ENCODE measurements at places on chromosomes 16 and 17.
A peak's percentile ranks its signal among the peaks of the same experiment; 100 is the strongest.

DNA sequence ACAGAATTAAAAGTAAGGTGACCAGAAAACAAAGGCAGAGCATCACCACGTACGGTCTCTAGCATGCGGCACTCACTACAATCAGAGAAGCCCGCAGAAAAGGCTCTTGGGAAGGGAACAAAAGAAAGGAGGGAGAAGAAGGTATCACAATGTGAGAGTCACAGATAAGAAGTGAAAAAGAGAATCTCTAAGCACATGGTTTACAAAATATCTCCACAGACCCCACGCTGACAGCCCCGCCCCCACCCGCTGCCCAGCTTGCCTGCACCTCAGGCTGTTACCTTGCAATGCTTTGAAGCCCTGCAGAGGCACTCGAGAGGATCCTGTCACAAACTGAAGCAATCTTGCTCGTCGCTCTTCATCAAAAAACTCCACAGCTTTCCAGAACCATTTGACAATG lies 40.5 kb downstream of the CEP95 start:
- DNase-seq, result no peak

DNA sequence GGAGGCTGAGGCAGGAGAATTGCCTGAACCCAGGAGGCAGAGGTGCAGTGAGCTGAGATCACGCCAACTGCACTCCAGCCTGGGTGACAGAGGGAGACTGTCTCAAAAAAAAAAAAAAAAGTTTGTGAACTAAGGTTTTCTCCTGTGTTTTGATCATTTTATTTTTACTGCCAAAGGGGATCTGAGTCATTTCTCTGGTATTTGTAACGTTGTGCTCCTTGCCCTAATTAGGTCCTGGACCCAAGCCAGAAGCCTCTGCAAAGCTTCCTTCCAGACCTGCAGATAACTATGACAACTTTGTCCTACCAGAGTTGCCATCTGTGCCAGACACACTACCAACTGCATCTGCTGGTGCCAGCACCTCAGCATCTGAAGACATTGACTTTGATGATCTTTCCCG lies 32.1 kb downstream of the IST1 start:
- peak; percentile 57 for DNase-seq

- DNase-seq, result no peak
These were observed 31.7 kb downstream of the ERCC4 start for GRCh38 chr16:13951611-13952010.

- DNase-seq, result no peak
These were observed 44.5 kb downstream of the CUEDC1 start for GRCh38 chr17:57910462-57911420.

GRCh38 chr17:75344666-75345065 lies 55.4 kb upstream of the SLC25A19 start:
- no peak for DNase-seq

- DNase-seq, result no peak
These were observed 83.5 kb downstream of the VMP1 start for GRCh38 chr17:59790910-59791309.

- DNase-seq, result no peak
These were observed 69.4 kb upstream of the NFAT5 start for GRCh38 chr16:69496376-69496775.

DNA sequence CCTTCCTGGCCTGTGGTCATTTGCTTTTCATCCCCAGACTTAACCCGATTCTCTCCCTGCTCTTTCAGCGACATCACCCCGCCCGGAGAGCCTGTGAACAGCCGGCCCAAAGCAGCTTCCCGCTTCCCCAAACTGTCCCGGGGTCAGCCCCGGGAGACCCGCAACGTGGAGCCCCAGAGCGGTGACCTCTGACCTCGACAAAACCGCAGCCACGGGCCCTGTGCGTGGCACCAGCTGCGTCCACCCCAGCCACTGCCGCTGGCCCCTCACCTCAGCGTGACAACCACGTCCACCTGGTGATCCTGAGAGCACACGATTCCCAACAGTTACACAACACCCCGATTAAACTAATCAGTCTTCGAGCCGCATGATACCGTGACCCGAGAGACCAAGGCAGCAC lies 235.2 kb downstream of the CPPED1 start:
- DNase-seq, result no peak

DNA sequence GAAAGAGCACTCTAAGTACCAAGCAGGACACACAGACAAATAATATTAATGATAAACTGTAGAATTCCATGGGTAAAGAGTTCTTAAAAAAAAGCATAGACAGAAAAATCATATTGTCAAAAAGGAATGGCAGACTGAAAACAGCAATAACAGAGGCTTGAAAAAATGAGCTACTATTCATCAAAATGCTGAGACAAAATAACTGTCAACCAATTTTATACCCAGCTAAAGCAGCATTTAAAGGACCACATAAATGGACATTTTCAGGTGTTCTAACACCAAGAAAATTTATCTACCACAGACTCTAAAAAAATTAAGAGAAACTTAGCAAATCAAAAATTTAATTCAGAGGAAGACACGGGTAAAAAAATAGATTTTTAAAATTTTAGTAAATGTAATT lies 119.1 kb downstream of the DYNLRB2 start:
- no peak for DNase-seq

- DNase-seq, result no peak
These were observed 804.5 kb upstream of the SOX9 start for GRCh38 chr17:71316176-71316897.

- no peak for DNase-seq
These were observed 11.3 kb upstream of the RNF157 start for GRCh38 chr17:76251478-76252039.

GRCh38 chr17:15340966-15341365 lies 431 bp downstream of the TEKT3 start:
- no peak for DNase-seq

- no peak for DNase-seq
These were observed 8.2 kb downstream of the CENPX start for GRCh38 chr17:82014432-82014831.

DNA sequence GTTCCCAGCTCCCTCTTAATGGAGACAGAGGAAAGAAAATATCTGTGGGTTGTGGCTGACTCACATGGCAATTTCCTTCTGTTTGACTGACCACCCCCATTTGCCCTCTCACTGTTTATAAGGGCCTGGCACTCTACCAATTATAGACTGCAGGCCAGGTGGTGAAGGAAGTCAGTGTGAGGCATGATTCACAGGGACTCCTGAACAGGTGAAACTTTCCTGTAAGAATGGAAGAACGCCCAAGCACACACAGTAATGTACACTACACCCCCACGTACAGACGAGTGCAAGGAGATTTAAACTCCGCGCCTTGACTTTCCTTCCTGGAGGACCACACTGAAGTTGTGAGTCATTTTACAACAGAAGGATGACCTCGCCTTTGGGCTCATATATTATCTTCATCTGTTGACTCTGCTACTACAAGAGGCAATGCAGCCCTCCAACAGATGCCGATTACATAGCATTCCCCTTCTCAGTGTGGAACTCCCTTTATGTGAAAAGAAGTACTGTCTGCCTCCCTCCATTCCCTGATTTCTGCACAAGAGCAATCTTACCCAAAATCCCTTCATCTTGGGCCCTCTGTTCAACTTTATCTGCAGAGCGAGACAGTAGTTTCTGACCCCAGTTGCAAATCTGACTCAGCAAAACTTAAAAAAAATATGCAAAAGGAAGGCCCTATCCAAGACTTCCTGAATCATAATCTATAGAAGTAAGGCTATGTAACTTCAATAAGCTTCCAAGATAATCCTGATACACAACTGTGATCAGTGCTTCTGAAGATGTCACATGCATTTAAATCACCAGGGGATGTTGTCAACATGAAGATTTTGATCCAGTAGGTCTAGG lies 163.6 kb downstream of the SHISA6 start:
- DNase-seq, result no peak

GRCh38 chr16:89686520-89687091 lies at the start of gene CDK10:
Gene CDK10, plus strand, starts transcription at chr16:89686689. Its CDS starts 22 bp downstream, at chr16:89686711.
- peak; percentile 73 for DNase-seq

DNA sequence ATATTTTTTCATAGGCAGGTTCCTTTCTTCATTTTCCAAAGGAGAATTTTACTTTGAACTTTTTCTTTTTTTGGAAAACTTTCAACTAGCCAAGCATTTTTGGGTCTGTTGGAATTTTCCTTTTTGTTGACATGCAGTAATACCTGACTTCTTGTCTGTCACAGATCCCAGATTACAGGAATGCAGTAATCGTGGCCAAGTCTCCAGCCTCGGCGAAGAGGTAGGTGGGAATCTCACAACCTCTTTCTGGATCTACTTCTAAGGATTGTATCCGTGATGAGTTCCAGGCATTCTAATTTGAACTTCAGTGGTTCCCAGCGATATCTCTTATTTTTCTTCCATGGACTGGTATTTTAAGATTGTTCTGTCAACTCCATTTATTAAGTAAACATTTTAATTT lies 31.7 kb downstream of the PRPSAP2 start:
- no peak for DNase-seq

- DNase-seq, result no peak
These were observed 28.4 kb upstream of the ZFPM1 start for GRCh38 chr16:88424587-88425235.

DNA sequence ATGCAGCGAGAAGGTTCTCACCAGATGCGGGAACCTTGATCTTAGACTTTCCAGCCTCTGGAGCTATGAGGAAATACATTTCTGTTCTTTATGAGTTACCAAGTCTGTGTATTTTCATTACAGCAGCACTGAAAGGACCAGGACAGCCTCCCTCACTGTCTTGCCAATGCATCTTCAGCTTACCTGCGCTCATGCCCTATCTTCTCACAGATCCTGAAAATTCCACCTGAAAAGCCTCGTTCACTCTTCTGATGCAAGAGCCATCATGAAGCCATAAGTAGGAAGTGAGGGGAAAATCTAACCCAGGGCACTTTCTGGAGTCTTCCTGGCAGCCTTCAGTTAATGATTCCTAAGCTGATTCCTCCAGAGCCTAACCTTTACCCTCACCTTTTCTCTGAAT lies 194.0 kb downstream of the SALL1 start:
- DNase-seq, result no peak

GRCh38 chr16:9801651-9802050 lies 380.6 kb downstream of the GRIN2A start:
- no peak for DNase-seq

- DNase-seq, result no peak
These were observed 527 bp downstream of the TRAF4 start for GRCh38 chr17:28744104-28744971.

- no peak for DNase-seq
These were observed 129.9 kb downstream of the MGAT5B start for GRCh38 chr17:76997981-76998531.

DNA sequence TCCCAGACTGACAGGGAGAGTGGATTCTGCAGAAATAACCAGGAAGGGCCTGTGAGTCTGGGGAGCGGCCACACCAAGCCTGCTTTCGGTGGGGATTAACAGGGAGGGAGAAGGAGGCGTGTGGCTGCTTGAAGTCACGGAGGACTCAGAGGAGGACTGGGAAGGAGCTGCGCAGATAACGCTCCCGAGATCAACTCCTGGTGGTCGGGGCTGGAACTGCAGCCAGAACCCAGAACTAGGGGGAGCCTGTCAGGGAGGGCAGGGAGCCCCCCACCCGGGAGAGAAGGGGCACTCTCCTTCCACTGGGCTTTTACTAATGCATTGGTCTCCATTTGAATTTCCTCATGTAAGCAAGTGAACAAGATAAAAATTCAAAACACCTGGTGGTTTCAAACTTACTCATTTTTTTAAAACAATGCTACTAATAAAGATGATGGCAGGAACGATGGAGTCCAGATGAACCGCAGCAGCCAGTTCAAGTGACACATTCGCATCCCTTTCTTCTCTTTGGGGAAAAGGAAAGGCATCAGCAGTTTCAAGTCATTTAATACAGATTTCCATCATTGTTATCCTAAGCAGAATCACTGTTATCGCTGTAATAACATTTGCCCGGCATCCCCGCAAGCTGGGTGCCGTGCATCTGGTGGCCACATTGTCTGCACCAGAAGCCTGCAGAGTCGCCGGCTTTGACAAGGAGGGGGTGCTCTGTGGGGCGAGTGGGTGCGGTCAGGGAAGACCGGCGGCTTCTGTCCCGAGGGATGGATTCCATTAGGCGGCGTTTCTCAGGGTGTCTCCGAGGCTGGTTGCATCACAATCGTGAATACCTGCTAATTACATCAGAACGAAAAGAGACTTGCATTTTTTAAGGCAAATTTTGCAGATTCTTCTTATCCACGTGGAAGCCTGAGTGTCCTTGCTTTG lies 183.0 kb downstream of the FOXL1 start:
- peak; percentile 40 for DNase-seq

GRCh38 chr16:77277141-77277540 lies 77.9 kb downstream of the SYCE1L start:
- DNase-seq, result no peak

DNA sequence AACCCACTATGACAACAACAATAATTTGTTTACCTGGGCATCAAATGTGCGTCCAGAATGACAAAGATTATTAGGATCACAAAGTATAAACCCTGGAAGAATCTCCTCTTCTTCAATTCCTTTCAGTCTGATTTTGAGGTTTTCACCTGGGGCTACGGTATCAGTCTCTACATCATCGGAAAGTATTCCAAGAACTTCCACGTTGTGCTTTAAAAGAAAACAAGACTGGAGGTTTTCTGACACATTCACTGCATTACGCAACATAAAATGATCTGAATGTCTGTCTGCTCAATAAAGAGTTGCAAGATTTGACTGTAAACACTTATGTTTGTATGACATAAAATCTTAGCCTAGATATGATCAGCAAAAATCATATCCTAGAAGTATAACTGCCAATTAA lies 26.0 kb upstream of the RSL1D1 start:
- no peak for DNase-seq

- no peak for DNase-seq
These were observed 68.6 kb downstream of the ZZEF1 start for GRCh38 chr17:4073983-4074830.

- no peak for DNase-seq
These were observed 22.7 kb upstream of the CD300E start for GRCh38 chr17:74646231-74646630.

DNA sequence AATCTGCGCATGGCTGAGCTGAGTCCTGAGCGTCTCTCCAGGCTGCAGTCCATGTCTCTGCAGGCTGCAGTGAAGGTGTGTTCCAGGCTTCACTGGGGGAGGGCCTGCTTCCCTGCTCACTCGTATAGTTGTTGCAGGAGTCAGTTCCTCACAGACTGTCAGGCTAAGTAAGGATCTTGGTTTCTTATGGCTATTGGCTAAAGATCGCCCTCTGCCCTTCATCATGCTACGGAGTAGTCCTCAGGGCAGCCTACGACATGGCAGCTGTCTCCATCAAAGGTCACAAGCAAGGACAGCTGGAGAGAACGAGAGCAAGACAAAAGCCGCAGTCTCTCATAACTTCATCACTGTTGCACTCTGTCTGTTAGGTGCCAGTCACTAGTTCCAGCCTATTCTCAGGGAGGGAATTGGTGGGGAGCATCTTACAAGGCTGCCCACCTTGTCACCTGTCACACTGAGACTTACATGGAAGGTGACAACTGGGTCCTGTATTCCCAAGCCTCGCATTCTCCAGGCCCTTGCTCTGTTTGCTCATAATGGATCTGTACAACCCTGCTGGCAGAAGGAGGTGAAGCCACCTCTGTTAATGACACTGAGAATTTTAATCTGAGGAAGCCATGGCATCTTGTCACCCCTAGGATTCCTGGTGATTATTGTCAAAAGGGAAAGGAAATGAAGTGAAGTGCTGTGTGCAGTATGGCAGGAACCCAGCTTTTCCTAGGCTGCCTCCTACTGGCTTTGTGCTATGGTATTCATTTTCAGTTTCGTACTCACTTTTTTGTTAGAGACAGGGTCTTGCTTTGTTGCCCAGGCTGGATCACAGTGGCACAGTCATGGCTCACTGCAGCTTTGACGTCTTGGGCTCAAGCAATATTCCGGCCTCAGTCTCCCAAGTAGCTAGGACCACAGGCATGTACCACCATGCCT lies 43.4 kb downstream of the MFSD11 start:
- DNase-seq, result no peak

- DNase-seq, result no peak
These were observed 136.0 kb downstream of the SDK2 start for GRCh38 chr17:73508057-73508930.

- no peak for DNase-seq
These were observed at the start of gene CSHL1 for GRCh38 chr17:63911041-63911635. Gene CSHL1, minus strand, starts transcription at chr17:63911258. Its CDS starts 62 bp downstream, at chr17:63911196.
